ENCODE measurements at places on chromosomes 6 and 20.

- DNase-seq: no peak
Observed at GRCh38 chr6:118992186-118992795, 57.3 kb upstream of the MCM9 start.

DNA sequence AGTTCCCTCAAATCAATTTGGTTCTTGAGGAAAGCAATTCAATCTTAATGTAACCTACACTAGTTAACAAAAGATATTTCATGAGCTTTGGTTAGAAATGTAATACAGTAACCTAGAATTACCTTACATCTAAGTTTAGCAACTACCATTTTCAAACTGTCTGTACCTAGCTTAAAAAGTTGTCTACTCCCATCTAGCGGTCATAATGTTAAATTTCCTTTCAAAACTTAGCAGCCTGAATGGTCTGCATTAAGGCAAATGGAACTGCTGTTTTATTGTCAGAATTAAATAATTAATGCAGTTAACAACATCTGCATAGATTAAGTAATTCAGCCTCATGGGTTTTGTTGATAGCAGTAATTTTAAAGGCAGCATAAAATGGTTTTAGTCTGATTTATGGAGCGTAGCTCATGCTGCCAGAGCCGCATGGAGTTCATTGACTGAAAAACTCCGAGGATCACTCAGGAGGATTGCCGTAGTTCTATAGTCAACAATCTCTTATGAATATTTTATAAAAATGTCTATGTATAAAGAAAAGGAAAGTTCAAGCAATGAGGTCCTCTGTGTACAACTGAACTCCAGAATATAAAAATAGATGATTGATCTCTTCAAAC is 485.4 kb upstream of the MANEA start:
- DNase-seq: peak; percentile 42

GRCh38 chr6:52927451-52927850 is 18.0 kb upstream of the GSTA3 start:
- DNase-seq: no peak

- DNase-seq: no peak
Observed at GRCh38 chr6:21354805-21355238, 238.7 kb upstream of the SOX4 start.

- DNase-seq: no peak
Observed at GRCh38 chr6:108365478-108365877, 70.6 kb downstream of the AFG1L start.

DNA sequence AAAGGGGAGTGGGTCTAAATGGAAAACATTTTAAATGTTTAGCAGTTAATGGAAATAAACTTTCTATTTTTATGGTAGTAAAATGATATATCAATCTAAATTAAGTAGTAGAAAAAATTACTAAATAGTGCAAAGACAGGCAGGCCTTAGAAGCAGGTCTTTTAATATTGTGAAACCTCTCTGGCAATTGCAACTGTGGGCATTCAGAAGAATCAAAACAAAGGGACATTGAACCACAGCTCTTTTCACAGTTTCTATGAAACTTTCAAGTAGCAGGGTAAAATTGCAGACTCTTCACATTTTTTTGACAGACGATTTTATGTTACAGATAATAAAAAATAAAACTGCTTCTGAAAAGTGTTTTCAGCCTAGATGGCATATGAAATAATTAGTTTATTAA is 533.7 kb downstream of the BCKDHB start:
- DNase-seq: no peak

Measured in muscle of arm (tissue), 14 donors.